ENCODE measurements at places on chromosomes 12 and 14. TPM values are rescaled to one million over a fixed set of nuclear protein-coding genes. Genes with fewer than 3 reads are reported as not detected.

GRCh38 chr12:69901221-69901905, 76.3 kb downstream of the MYRFL start:
- no peak for DNase-seq

GRCh38 chr12:52614381-52615207, 3.8 kb downstream of the KRT73 start:
- DNase-seq: peak; percentile 21

DNA sequence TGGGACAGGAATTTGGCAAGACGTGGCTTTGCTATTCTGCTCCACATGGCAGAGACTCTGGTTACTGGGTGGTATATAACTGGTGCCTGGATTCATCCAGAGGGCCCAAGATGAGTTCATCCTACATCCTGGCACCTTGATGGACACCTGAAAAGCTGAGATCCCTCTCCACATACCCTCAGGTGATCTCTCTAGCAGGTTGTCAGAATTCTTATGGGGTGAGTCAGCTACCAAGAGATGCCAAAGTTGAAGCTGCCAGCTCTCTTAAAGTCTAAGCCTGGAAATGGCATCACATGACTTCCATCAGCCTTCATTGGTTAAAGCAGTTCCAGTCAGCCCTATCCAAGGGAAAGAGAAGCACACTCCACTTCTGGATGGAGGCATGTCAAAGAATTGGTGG, 300.7 kb upstream of the SEL1L start:
- DNase-seq: no peak

DNA sequence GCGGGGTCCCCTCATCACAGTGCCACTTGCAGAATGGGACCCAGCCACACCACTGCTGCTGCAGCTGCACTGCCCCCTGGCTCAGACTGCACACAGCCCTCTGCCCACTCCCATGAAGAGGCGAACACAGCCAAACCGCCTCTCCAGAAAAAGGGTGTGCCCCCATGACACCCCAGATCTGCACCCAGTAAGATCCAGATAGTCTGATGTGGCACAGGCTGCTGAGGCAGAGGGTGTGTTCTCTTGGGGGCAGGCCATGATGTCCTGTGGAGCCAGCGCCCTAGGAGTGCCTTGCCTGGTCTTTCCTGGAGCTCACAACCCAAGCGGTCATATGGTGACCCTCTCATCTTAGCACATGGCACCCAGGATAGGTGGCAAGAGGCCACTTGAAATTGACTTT, 44.4 kb downstream of the SLC8B1 start:
- no peak for DNase-seq

GRCh38 chr14:24053548-24054323, 1.9 kb downstream of the CARMIL3 start:
- no peak for DNase-seq

GRCh38 chr12:26979733-26980132, 34.5 kb downstream of the TM7SF3 start:
- DNase-seq: no peak

GRCh38 chr12:84362552-84362897, 550.1 kb downstream of the SLC6A15 start:
- DNase-seq: no peak

- no peak for DNase-seq
Measured at GRCh38 chr12:95919110-95919509, 23.3 kb downstream of the CCDC38 start.

DNA sequence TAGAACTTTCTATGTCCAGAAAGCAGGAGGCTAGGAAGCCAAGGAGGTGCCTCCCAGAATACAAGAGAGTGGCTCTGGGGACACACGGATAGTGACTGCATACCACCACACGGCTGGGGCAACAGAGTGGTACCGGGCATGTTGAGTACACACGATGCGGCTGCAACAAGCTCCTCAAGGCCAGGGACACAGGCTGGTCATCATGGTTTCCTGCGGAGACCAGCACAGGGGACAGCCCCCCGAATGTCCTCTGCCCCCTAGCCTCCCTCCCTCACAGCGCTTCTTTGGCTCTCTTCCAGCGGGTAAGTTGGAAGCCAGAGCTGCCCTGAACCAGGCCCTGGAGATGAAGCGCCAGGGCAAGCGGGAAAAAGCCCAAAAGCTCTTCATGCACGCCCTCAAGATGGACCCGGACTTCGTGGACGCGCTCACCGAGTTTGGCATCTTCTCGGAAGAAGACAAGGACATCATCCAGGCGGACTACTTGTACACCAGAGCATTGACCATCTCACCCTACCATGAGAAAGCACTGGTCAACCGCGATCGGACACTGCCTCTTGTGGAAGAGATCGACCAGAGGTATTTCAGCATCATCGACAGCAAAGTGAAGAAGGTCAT, 3.1 kb downstream of the FICD start:
- no peak for DNase-seq

GRCh38 chr12:10406725-10407124, 2.8 kb downstream of the KLRC4 start:
- no peak for DNase-seq

DNA sequence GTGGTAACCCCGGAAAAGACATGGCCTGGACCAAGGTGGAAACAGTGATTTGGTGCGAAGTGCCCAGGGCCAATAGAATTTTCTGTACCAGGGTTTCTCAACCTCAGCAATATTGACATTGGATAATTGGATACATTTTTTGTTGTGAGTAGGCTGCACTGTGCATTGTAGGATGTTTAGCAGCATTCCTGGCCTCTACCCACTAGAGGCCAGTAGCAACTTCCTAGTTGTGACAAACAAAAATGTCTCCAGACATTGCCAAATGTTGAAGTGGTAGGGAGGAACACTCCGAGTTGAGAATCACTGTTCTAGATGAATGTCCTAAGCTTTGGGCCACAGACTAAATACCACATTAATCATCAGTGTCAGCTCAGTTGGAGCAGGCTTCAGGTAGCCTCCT, 6.2 kb upstream of the CGRRF1 start:
- no peak for DNase-seq

DNA sequence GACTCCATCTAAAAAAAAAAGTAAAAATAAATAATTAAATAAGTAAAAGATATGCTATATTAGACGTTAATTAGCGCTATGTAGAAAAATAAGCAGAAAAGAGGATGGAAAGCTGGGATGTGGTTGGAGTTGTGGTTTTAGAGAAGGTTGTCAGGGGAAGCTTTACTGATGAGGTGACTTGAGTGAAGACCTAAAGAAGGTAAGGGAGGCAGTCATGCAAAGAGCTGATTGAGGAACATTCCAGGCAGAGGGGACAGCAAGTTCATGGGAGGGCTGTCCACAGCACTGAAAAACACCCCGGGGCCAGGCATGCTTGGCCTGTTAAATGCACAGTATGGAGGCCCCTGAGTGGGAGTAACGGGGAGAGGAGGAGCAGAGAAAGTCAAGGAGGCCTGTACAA, 15.7 kb downstream of the SMAGP start:
- DNase-seq: no peak

- no peak for DNase-seq
Measured at GRCh38 chr12:108119126-108119973, 9.7 kb upstream of the WSCD2 start.

DNA sequence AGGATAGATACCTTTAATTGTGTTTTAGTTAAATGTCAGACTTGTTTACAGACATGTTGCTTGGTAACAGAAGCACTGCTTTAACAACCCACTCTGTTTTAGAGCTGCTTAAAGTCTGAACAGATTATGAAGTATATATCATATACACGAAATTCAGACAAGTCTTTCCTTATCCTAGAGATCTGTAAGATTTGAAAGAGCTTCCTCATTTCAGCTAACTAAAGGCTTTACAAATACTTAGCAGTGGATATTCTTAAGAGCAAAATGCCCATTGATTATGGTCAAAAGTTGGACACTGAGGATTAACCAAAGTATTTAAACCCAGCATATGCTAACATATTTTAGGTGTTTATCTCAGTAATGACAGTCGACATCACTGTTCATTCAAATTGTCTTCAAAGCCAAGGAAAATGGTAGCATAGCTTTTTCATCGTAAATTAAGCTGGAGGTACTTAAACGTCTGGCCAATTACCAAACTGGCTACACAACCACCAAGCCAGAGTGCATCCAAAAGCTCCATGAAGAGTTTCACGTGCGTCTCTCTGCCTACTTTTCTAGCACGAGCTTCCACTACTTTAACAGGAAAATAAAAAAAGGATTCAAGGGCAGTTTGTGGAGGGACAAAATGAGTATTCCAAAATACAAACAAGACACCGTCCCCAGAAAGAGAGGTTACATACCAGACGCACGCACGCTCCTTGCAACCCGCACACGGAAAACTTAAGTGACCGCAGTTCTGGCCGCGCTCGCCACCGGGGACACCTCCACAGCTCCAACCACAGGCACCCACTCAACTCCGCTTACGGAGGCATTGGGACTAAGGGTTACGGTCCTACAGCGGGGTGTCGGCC, 565 bp downstream of the CEP83 start:
- no peak for DNase-seq

GRCh38 chr14:81980601-81981306, 447.1 kb upstream of the SEL1L start:
- no peak for DNase-seq

DNA sequence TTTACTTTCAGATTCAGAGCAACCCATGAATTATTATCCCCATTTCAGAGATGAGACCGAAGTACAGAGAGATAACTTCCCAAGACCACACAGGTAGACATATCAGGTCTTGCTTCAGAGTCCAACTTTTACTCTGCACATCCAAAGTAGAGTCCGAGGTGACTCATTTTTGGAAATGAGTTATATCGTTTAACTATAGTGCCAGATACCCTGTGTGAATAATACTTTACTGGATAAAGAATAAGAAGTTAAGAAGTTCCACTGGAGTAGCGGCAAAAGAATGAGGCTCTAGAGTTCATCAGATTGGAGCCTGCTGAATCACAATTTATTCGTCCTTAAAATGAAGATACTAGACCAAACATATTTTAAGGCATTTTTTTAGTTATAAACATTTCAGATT, 124.7 kb downstream of the EPS8 start:
- DNase-seq: no peak

GRCh38 chr14:72810201-72810600, 83.7 kb downstream of the DPF3 start:
- DNase-seq: no peak

GRCh38 chr14:50290306-50290705, 21.7 kb downstream of the L2HGDH start:
- DNase-seq: no peak

DNA sequence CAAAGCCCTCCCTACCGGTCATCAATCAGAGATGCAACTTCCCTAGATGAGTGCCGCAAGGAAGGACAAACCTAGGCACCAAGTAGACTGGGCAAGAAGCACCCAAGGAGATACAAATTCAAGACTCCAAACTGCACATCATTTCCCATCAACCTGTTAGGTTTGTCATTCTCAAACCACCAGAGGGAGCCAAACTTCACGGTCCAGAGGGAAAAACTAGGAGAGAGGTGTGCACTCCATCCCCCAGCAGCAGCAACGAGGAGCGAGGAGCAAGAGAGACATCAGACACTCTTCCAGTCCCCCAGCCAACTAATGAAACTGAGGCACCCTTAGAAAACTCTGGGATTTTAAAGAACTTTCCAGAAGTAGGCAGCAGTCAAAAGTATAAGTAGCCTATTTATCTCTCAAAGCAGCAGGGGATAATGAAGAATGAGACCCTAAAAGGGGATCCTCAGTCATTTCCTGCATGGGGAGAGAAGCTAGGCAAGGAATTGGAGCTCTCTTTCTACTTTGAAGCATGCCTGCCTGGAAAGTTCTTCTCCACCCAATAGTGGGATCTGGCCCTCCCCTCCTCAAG, 37.0 kb upstream of the NT5DC3 start:
- DNase-seq: peak; percentile 74

DNA sequence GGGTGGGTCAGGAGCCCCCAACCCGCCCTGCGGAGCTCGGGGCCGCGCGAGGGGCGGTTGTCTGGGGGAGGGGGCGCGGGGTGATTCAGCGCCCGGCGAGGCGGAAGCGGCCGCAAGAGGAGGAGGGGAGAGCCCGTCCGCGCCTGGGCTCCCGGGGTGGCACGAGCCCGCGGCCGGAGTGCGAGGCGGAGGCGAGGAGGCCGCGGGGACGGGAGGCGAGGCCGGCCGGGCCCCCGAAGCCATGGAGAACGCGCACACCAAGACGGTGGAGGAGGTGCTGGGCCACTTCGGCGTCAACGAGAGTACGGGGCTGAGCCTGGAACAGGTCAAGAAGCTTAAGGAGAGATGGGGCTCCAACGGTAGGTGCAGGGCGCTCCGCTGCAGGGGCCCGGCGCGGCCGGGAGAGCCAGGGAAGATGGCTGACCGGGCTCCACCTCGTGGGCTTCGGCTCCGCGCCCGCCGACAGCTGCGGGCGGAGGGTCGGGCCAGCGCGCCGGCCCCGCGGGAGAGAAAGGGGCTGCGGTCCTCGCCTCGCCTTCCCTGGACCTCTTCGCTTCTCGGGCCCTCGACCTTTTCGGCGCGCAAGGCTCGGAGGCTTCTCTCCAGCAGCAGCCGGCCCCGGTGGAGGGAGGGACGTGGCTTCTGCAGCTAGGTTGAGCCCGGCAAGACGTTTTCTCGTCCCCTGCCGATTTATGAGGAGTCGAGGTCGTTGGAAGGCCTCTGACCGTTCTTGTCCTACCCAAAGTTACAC, 677 bp downstream of the ATP2A2 start:
- peak; percentile 44 for DNase-seq

DNA sequence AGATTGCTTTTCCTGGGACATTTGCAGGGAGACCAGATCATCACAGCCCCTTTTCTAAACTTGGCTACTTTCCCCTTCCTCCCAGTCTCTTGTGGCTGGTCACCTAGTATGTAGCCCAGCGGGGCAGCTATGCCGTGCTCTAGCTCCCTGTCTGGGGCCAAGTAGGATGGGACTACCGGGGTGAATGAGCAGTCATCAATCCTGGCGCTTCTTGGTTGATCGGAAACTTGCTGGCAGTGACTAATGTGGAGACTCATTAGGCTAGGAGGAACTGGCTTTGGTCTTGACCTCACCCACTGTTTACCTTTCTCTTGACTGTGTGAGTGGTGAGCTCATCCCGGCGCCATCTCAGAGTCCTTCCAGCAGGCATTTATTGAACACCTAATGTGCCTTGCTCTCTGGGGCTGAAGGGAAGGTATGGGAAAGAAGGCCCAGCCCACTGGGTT, 15.9 kb downstream of the PLEKHG3 start:
- no peak for DNase-seq

DNA sequence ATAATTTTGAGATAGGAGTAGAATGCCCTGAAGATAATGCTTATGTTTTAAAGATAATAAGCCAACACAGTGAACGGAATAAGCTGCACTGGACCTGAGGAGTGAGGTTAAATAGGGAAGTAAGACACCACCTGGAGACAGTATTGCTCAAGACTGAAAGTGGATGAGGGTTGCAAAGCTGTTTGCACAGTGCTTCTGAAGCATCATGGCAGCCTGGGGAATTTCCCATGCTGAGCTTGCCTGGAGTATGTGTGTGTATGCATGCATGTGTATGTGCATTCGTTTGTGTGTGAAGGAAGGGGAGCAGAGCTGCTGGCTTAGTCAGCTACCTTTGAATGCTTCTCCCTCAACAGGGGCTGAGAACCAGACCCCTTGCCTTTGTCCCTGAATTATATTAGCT, 35.8 kb downstream of the BHLHE41 start:
- no peak for DNase-seq

Gene IFNG
- not detected for total RNA-seq

Gene ZDHHC17
- 27.7 TPM for total RNA-seq

Gene TNFRSF1A
- 59.9 TPM for total RNA-seq

Gene OLR1
- not detected for total RNA-seq

Gene RERGL
- not detected for total RNA-seq

Gene LMO3
- not detected for total RNA-seq

Gene SLC41A2
- total RNA-seq: 4.6 TPM

Gene POTEG
- not detected for total RNA-seq

Gene FSCB
- not detected for total RNA-seq

Gene DIP2B
- 21.6 TPM for total RNA-seq

Gene LRP6
- total RNA-seq: 62.4 TPM
